Left ventricle myocardium inferior (tissue), 1 donor: ENCODE measurements at places on chromosomes 1 and 21. TPM values are rescaled to one million over a fixed set of nuclear protein-coding genes. Genes with fewer than 3 reads are reported as not detected.

GRCh38 chr21:44532712-44533111, 7.3 kb downstream of the KRTAP10-1 start:
- DNase-seq = no peak

GRCh38 chr1:89802051-89802450, 18.8 kb upstream of the LRRC8D start:
- no peak for DNase-seq

- no peak for DNase-seq
Measured at GRCh38 chr21:17803536-17803935, 15.6 kb downstream of the C21orf91 start.

DNA sequence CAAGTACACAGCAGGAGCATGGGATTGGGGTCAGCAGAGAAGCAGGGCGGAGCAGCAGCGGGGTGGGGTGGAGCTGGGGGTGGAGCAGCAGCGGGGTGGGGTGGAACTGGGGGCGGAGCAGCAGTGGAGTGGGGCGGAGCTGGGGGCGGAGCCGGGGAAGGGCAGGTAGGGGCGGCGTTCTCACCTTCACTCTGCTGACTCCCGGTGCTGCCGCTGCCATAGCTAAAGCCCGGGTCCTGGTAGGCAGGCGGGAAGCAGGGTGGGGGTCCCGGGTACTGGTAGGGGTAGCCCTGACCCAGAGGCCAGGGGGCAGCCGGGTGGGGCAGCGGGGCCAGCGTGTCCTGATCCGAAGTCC, 6.7 kb downstream of the TAS1R3 start:
- no peak for DNase-seq

DNA sequence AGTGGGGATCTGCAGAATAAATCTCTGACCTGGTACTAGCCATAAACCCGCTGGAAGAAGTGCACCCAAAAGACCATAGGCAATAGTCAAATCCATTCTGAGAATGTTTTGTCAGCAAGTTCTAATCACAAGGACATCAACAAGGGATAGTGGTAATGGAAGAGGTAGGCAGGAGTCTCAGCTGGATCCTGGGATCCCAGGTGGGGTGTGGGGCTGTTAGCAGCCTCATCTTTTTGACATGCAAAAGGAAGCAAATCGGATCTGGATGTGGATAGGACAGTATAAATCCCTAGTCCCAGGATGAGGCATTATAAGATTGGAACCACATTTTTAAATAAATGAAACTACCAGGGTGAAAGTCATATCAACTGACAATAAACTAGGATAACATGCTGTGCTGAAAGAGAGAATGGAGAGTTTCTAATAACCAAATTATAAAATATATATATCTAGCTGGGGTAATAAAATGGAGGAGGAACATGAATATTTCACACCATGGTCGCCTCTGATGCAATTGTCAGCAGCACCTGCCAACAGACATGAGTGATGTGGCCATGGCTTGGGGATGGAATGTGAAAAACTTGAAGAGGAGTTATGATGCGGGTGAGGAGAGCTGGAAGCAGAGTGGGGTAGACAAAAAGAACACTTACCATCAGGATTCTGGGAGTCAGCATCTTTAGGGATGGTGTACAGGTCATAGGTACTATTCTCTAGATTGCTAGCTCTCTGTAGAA, 23.7 kb upstream of the PEX19 start:
- DNase-seq = no peak

Gene HHIPL2
- not detected for total RNA-seq

Gene SPTA1
- not detected for total RNA-seq

GRCh38 chr1:4971666-4972065, 317.3 kb downstream of the AJAP1 start:
- DNase-seq = no peak

DNA sequence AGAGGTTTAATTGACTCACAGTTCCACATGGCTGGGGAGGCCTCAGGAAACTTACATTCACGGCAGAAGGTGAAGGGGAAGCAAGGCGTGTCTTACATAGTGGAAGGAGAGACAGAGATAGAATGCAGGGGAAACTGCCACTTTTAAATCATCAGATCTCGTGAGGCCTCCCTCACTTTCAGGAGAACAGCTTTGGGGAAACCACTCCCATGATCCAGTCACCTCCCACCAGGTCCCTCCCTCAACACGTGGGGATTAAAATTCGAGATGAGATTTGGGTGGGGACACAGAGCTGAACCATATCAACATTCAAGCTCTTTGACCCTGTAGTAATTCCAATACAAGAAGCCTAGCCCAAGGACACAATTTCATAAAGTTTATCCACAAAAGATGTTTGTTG, 13.7 kb downstream of the PIGP start:
- DNase-seq = no peak

- DNase-seq = no peak
Measured at GRCh38 chr1:222090103-222090502, 348.2 kb upstream of the DUSP10 start.

Gene ANKRD35
- total RNA-seq = 0.77 TPM

GRCh38 chr1:214312530-214313051, 31.6 kb downstream of the SMYD2 start:
- DNase-seq = no peak

Gene F5
- total RNA-seq = 14.7 TPM
